ENCODE measurements at places on chromosomes 7 and 10.

GRCh38 chr10:89280508-89280907, 21.3 kb upstream of the IFIT2 start:
- ATAC-seq: no peak

DNA sequence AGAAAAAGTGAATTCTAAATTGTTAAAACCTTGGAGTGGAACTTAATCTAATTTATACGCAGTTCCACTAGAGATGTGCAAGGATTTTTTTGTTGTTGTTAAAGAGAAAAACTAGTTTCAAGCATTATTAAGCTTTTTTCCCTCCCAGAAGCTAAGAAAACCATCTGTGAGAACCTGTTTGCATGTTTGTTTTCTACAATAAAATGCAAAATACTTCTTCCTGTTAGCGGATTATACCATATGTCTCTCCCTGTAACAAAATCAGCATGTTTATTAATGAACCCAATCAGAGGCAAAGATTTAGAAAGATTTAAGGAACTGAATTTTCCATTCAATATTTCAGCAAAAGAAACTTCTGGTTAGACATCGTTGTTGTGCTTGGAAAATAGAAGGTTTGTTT, 579.8 kb upstream of the GALNT17 start:
- no peak for ATAC-seq

DNA sequence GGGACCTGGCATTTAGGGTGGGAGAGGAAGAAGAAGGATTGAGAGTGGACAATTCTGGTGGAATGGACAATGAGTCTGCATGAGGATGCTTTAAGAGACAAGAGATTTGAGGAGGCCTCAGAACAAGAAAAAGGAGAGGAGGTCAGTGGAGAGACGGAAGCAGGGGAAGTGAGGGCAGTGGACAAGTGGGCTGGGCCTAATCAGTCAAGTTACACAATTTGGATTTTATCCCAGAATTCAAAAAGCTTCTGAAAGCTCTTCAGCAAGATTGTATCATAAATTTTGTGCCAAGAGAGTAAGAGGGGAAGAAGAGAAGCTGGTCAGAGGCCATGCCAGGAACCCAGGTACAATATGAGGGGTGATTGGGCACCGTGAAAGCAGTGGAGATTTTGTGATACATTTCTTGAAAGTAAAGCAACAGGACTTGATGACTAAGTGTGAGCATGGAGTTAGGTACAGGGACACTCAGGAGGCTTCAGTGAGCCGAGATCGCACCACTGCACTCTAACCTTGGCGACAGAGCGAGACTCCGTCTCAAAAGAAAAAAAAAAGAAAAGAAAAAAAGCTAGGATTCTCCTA, 19.3 kb upstream of the TSPAN13 start:
- no peak for ATAC-seq

DNA sequence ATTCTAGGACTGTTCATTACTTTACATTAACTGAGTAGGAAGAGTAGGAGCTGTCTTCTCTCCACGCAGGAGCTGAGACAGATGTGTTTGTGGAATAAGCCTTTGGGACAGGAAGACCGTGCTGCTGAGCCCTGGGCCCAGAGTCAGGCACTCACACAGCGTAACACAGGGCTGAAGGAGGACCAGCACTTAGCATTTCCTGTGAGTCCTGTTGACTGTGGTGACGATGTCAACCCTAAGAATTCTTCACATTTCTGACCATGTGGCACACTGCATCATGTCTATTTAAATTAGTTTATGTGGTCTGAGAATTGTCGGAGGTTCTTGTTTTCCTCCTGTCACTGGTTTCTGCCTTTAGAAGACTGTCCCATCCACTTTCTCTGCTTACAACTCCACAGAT, 117.2 kb downstream of the PIP4K2A start:
- ATAC-seq: peak; percentile 21

DNA sequence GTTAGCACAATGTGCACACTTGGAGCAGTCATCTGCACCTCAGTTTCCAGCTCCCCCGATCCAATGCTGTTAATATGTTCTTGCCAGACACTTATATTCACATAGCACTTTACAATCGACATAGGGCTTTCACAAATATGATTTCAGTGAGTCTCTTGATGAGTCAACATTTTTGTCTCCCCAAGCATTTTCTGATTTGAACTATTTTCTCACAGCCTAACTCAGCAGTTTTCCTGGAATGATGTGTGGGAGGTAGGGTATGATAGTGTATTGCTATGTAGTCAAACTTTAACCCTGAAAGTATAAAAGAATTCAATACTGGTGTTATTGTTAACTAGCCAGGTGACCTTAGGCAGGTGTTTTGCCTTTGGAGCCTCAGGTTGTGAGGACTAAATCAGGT, 82.5 kb upstream of the LRGUK start:
- ATAC-seq: no peak

All from esophagus mucosa (tissue), 1 donor.